Head of caudate nucleus (tissue), 42 donors: ENCODE measurements at places on chromosomes 12 and 14.

GRCh38 chr12:99521664-99522063 lies 125.9 kb upstream of the GARIN6 start:
- DNase-seq, result no peak

GRCh38 chr14:52363961-52364360 lies 49.8 kb downstream of the PTGER2 start:
- DNase-seq, result no peak

DNA sequence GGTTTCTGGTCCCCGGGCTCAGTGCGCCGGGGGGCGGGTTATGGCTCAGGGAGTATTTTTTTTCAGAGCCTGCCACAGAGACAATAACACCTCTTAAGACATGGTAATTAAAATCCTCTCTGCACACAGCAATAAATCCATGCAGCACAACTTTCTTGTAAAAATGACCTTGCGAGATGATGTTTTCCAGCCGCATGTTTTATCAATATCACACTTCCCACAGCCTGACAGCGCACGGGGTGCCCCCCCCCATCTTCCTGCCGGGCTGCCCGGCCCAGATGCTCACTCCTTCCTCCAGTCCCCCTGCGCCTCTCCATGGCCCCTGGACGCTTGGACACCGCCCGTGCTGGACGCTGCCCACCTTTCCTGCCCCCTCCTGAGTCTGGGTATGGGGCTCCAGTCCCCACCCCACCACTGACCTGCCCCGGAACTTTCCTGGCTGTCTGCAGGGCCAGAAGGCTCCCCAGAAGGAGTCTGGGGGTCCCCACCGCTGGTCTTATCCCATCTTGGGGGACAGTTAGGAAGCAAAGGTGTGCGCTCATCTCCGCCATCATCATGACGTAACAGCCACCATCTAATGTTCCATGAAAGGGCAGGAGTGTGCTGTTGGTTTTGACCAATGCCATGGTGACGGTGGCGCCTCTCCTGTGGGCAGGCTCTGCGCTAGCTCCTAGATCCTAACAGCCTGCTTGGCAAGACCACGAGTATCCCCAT lies 182.9 kb downstream of the KIF26A start:
- DNase-seq, result peak; percentile 2

- no peak for DNase-seq
Measured at GRCh38 chr12:93638095-93638494, 39.1 kb upstream of the CRADD start.

- DNase-seq, result no peak
Measured at GRCh38 chr14:33847066-33847465, 103.8 kb downstream of the EGLN3 start.
